ENCODE measurements at places on chromosomes 6 and 20.

- DNase-seq, result no peak
These were observed 175.9 kb downstream of the HACE1 start for GRCh38 chr6:104683809-104684208.

- no peak for DNase-seq
These were observed 15.4 kb downstream of the PTK7 start for GRCh38 chr6:43091436-43091991.

DNA sequence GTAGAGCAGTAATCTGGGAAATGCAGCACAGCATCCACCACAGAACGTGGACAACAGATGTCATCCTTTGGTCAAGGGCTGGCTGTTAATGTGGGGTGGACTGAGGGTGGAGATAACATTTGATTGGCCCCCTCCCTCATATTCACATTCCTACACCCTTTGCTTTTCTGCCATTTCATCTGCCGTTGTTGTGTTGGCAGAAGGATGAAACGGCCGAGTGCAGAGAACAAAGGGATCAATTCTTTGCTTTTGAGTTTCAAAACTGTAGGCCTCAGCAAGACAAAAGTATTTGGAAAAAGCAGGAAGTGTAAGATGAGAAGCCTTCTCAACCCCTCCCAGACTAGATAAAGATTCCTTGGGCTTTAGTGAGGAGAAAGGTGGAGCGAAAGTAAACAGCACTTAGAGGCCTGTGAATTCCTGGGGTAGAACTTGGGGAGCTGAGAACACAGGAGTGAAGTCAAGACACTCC is 74.2 kb upstream of the PHIP start:
- DNase-seq, result no peak

GRCh38 chr6:110509617-110510241 is 33.3 kb upstream of the SLC22A16 start:
- no peak for DNase-seq

DNA sequence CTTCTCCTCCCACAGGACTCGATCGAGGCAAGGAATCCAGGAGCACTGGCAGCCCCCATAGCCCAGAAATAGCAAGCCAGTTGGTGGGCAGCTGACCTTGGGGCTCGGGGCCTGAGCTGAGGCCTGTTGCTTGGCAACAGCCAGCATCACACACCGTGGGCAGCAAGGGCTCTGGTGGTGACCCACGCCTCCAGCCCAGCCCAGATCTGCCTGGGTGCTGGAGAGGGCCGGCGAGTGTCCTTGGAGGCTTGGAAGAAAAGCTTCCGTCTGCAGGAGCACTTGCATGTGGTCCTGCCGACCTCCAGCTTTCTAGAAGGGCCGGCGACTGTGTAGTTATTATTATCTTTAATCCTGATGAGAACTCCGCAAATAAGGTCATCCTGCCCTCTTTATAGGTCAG is 67.3 kb downstream of the STK35 start:
- DNase-seq, result no peak

- no peak for DNase-seq
These were observed 25.5 kb downstream of the RNF144B start for GRCh38 chr6:18412644-18413043.

- no peak for DNase-seq
These were observed 101.7 kb upstream of the SASH1 start for GRCh38 chr6:148240861-148241477.

DNA sequence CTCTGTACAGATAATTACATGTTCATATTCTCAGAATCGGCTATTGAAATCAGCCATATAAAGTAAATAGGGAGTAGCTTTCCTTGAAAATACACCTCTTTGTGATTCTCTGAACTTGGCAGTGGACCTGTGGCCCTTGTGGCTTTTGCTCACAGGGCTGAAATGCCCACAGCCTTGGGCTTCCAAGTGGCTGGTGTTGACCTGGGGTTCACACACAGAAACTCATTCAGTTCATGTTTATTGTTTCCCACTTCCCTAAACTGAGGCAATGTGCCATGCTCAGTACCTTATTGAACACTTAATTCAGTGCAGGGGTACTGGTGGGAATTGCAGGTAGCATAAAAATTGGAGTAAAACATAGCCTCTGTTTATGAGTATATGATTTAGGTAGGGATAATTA is 19.1 kb upstream of the TULP4 start:
- DNase-seq, result no peak

GRCh38 chr20:57620274-57620990 is at the start of gene ZBP1:
ZBP1 (minus strand) TSS chr20:57620426; CDS start chr20:57620295, 131 bp downstream.
- no peak for DNase-seq

DNA sequence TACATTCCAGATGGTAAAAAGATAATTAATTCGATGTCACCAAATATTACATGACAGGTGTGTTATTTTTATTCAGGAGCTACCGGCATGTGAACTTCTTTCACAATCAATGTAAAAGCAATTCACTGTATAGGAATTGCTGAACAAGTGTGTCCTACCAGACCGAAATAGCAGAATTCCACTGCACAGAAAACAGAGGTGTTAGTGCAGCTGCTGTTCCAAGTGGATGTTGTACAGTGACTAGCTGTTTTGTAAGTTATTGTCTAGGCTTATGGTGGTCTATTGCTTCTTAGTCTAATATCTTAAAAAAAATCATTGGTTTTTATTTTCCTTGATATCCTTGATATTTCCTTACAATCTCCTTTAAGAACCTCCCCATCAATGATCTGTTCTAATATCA is 107.4 kb downstream of the COL19A1 start:
- DNase-seq, result no peak

- no peak for DNase-seq
These were observed 49.4 kb upstream of the FYN start for GRCh38 chr6:111922454-111923297.

DNA sequence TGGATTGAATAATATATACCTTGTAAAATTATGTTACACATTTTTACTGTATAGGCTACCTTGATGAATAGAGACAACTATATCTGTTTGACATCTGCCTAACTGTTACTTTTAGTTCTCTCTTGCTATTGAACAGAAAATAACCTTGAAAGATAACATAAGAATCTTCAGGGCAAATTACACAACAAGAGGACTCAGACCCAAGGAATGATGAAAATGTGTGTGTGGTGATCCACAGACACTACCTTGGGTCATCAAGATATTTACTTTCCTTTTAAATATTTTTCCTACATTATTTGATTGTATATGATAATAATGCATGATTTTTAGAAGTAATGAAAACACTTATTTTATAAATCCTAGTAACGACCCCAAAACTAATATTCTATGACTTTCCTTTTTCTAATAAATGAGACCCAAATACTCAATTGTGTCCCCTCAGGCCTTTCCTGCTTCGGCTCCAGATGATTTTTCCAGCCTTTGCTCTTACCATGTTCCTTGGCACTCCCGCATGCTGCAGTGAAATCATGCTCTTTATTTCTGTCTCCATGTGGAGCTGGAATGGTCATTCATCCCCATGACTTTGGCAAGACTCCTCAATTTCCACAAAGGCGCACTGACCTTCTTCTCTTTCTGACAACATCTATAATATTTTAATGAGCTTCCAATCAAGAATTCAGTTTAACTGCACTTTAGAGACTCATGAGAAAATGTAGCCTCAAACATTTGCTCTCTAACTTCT is 187.6 kb downstream of the EPM2A start:
- DNase-seq, result no peak

GRCh38 chr6:34237316-34237721 is 646 bp downstream of the HMGA1 start:
- no peak for DNase-seq

DNA sequence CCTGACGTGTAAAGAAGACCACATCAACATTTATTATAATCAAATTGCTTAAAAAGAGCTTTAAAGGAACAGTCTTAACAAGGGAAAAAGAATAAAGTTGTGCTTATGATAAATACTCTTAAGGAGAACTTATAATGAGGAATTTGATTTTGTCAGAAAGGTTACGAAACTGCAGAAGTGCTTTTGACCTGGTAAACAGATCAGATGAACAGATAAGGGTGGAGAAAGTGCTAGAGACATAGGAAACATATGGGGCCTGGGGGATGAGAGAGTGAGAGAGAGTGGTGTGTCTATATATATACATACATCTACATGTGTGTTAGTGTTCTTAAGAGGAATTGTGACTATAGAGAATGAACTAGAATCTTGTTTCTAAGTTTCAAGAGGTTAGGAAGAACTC is 186.2 kb upstream of the GJE1 start:
- no peak for DNase-seq

- no peak for DNase-seq
These were observed 8.4 kb downstream of the EPB41L2 start for GRCh38 chr6:131054392-131055250.

DNA sequence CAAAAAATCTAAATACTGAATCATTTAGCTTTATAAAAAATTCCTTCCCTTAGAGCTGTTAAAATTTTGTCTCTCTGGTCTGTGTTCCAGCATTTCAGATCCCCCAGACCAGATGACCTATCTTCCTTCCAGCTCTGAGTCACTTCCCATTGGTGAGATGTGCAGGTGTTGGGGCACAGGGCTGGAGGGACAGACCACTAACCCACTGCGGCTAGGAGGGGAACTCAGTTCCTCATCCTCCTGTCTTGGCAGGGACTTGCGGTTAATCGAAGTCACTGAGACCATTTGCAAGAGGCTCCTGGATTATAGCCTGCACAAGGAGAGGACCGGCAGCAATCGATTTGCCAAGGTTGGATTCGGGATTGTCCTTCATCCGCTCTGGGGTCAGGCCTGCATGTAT is 6.0 kb downstream of the CNPY3 start:
- DNase-seq, result no peak

GRCh38 chr6:150243620-150244314 is 100.9 kb downstream of the PPP1R14C start:
- no peak for DNase-seq

DNA sequence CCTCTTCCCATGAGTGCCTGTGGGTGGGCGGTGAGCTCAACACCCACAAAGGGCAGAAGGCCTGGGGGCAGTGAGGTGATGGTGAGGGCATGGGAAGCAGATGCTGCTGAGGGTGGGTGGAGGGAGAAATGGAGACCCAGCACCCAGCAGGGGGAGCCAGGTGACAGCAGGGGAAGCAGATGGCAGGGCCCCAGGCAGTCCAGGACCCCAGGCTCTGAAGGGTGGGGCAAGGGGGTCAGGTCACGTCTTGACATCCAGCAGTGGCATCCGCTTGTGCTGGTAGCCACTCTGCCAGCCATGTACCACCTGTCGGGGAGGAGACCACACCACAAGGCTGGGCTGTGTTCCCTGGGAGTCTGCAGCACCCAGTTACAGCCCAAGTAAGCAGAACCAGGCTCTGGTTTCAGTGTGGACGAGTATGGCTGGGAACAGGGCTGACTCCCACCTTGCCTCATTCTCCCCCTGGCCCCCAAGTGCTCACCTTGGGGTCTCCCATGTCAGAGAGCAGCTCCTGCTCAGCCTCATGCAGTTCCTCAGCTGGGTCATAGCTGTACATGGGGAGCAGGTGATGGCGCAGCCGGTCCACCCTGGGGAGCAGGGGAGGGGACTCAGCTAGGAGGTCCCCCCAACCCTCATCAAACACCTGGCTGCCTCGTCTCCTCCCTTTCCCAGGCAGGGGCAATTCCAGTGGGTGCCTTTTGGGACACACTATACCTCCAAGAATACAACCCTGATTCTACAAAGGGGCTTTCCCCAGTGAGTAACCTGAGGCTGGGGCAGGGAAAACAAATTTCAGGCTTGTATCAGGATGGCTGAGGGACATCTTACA is 2.0 kb downstream of the SMIM29 start:
- no peak for DNase-seq

GRCh38 chr20:45994761-45995493 is 13.8 kb upstream of the MMP9 start:
- no peak for DNase-seq

- no peak for DNase-seq
These were observed 4.9 kb downstream of the ADGRG6 start for GRCh38 chr6:142306736-142307135.

GRCh38 chr6:25787428-25787827 is 32.9 kb downstream of the SLC17A4 start:
- DNase-seq, result no peak

DNA sequence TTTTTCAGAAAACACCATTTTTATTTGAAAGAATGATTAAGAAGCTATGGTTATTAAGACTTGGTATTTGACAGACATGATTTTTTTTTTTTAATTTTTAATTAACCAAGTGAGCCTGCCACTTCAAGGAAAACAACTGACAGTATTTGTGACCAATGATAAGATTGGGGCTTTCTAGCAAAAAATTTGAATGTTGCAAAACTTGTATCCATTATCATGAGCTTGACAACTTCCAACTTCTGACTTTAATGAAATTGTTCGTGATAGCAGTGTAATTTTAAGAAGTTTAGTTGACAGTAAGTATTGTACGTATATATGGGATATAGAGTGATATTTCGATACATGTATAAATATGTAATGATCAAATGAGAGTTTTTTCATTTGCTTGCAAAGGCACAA is 21.6 kb upstream of the POM121L2 start:
- no peak for DNase-seq

- no peak for DNase-seq
These were observed 142.9 kb downstream of the TFAP2B start for GRCh38 chr6:50961611-50962010.

- no peak for DNase-seq
These were observed 38.3 kb upstream of the SLC32A1 start for GRCh38 chr20:38685853-38686473.

- no peak for DNase-seq
These were observed 112.4 kb downstream of the TMEM242 start for GRCh38 chr6:157210954-157211353.

GRCh38 chr20:43839793-43840199 is 74.9 kb upstream of the TOX2 start:
- no peak for DNase-seq

GRCh38 chr20:4763261-4763660 is 41.6 kb downstream of the PRND start:
- DNase-seq, result no peak

DNA sequence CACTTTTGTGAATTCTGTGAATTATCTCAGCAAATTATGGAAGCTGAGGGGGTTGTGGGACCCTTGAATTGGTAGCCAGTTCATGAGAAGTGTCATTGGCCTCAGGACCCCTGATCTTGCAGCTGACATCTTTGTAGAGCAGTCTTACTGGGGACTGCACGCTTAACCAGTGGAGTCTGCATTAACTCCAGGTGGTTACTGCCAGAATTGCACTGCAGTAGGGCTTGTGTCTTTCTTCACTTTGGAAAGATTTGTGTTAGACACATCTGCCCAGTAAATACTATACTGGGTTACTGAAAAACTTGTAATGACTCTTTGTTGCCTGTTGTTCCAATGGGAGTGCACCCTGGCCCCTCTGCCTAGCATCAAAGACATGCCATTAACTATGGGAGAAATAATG is 21.2 kb upstream of the CDKN1A start:
- no peak for DNase-seq

DNA sequence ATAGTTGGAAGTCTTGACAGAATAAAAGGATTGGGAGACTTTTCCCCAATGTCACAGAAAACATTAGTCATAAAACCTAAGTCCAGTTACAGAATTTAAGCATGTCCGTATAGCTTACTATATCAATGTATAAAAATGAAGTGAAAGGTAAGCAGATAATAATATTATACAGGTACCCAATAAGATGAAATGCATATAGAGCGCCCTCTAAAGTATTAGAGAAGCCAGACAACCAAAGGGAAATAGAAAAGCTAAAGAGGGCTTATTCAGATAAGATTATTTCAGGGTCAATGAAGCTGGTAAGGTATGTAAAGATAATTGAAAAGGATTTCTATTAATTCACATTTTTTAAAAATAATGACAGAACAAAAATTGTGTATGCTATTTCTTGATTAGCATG is 947.7 kb upstream of the MAP3K7 start:
- DNase-seq, result no peak

- DNase-seq, result no peak
These were observed 52.5 kb downstream of the TNFRSF21 start for GRCh38 chr6:47256981-47257730.

All from stimulated activated CD4-positive, alpha-beta T cell treated with anti-CD3 and anti-CD28 coated beads, TNF-alpha, amount 100 ng/mL, for 1 hour (primary cell).